ENCODE measurements at places on chromosomes 3 and 15.

DNA sequence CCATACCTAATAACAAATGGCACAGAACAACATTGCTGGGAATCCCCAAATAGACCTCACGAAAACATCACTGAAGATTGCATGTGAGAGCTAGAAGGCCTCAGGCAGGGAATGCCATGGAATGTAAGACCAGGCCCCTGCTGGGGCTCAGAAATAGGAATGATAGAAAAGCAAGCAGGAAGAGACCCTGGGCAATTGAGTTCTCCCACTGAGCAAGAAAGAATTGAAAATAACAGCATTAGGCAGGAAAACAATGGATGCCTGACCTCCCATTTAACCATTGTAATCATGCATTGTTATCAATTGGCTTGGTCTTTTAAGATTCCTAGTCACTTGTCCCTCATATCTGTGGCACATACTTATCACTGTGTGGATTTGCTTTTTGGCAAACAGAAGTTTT is 581.6 kb downstream of the FHIT start:
- no peak for DNase-seq

- DNase-seq: no peak
These were observed 265.4 kb upstream of the ARHGEF26 start for GRCh38 chr3:153855772-153856171.

GRCh38 chr15:92669432-92669831 is 13.9 kb upstream of the FAM174B start:
- DNase-seq: no peak

GRCh38 chr3:23183731-23184130 is 19.4 kb upstream of the UBE2E2 start:
- peak; percentile 59 for DNase-seq

DNA sequence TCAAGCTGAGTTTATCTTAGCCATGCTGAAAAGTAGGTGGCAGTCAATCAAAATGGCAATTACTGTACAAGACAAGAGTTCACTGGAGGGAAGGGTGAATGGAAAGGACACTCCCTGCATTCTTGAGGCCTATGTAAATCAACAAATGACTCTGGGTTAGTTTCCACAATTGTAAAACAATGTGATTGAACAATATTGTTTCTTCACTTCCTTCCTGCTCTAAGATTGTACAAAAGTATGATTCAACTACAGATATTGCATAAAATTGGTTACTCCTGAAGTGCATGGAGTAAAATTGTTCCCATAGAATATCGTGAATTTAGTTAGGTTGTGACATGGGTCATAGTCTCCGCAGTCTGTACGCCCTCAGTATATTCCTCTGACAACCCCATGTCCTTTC is 277.6 kb downstream of the LPP start:
- DNase-seq: peak; percentile 95

DNA sequence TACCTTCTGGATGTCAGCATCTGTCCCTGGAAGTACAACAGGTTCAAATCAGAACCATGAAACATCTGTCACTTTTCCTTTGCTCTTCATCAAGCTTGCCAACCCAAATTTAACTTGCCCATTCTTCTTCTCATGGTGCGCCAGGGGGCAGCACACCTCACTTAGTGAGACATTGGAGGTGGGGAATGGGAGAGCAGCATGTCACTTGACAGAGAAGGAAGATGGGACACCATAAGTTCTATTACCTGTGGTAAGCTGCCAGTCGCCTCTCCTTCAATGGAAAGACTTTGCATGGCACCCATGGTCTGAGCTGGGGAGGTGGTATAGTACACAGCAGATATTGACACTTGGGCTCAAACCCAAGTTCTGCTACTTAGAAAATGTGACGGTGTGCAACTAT is 2.9 kb downstream of the SCN5A start:
- peak; percentile 16 for DNase-seq

DNA sequence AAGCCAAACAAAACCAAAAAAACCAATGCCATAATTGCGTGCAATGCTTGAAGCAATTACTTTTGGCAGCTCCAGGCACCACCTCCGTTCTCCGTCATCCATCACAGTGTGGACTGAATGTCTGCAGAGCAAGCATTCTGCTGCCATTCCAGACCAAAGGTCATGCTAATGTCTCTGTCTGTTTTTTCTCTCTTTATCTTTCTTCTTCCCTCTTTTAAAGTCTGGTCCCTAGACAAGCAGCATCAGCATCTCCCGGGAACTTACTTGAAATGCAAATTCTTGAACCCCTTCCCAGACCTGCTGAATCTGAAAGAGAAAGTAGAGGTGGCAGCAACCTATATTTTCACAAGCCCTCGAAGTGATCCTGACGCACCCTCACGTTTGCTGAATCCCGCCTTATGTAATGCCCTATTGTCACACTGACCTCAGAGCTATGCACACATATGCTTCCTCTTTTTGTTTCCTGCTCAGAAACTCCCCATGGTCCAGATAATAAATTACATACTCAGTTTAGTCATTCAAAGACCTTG is 297.3 kb upstream of the PROK2 start:
- DNase-seq: no peak

DNA sequence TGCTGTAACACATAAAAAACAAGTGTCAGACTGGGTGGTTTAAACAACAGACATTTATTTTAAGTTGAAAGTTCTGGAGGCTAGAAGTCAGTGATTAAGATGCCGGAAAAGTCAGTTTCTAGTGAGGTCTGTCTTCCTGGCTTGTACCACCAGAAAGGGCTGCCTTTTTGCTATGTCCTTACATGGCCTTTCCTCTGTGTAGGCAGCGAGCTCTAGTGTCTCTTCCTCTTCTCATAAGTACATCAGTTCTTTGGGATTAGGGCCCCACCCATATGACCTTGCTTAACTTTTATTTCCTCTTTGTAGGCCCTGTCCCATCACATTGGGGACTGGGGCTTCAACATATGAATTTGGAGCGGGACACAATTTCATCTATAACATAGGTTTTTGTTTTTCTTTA is 128.0 kb downstream of the BBX start:
- DNase-seq: no peak

DNA sequence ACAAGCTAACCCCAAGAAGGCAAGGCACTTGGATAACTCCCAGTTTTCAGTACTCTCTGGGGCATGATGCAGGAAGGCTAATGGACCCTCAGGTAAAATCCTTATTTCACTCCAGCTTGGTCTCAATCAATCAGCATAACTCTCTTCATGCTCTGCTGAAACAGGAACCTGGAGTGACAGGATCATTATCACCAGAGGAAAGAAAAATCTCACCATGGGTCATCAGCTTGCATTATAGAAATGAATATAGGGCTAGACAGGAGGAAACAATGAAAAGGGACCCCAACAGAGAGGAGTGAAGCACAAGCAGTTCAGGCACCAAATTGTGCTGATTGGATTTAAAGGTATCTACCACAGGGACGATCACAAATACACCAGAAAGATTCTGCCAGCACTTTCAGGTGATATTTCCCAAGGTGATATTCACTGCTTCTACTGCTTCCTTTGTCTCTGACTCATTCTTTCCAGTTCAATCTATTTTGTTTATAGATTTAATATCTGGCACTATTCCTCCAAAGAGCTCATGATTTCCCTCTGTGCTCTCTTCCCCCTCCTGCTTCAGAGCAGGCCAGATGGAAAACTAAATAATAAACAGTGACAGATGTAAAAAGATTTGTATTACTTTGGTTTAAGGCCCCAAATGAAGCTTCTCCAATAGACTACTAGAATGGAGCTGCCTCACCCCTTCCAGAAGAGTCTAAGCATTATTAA is 22.9 kb upstream of the THUMPD3 start:
- DNase-seq: peak; percentile 31

DNA sequence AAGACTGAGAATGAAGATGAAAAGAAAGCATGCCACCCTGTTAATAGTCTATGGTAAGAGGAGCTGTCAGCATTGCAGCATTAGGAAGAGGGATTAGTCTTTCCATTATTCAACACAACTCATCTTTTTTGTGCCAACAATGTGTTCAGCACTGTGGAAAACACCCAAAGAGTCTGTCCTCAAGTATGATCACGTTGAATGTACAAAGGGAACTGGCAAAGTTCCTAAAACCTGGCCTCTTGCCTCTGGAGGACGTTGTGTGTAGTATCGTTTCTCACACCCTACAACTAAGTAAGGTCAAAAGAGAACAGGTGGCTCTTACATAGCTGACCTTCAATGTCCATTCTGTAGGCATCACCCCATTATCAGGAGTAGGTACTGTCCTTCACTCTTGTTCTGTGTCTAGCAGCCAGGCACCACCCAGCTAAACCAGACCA is 147.9 kb upstream of the THBS1 start:
- DNase-seq: no peak
